ENCODE measurements at places on chromosomes 5 and 9.

GRCh38 chr9:80644044-80644443, 1045.3 kb downstream of the TLE1 start:
- DNase-seq = no peak

GRCh38 chr5:125550274-125550673, 803.8 kb upstream of the ZNF608 start:
- peak; percentile 44 for DNase-seq

- no peak for DNase-seq
These were observed 278.3 kb downstream of the PDE4D start for GRCh38 chr5:59615272-59615671.

DNA sequence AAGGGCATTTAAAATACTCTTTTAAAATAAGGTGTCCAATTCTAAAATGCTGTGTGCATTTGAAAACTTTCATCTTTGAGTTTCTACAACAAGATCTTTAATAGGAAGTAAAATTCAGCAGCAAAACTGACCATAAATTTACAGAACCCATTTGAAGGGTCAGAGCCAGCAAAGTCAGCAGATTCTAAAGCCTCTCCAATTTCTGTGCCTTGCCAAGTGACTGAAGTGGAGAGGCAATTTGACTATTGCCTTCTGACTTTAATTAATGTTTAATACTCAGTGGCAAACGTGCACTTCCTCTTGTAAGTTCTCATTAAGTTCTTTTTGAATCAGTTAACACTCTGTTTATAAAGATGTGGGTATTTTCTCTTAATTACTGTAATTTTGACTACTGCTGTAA, 155.2 kb downstream of the BAAT start:
- DNase-seq = no peak
